Activated CD8-positive, alpha-beta memory T cell treated with anti-CD3 and anti-CD28 coated beads, Interleukin-2, amount 10 ng/mL, durations not matched to agents 7 days and 5 days (primary cell): ENCODE measurements at places on chromosomes 2 and 18.

GRCh38 chr2:222959358-222959757, 92.6 kb upstream of the KCNE4 start:
- no peaks in the 10 kb centered on the region for H3K4me1 ChIP-seq
- no peak overlapping the region for H3K4me3 ChIP-seq
- peaks cover 28% of the 10 kb centered on the region for H3K27me3 ChIP-seq
- H3K27ac ChIP-seq = no peak overlapping the region

- H3K36me3 ChIP-seq = peaks cover 1% of the 10 kb centered on the region
- H3K4me3 ChIP-seq = no peak overlapping the region
- no peak overlapping the region for H3K27ac ChIP-seq
These were observed 50.7 kb downstream of the SFXN5 start for GRCh38 chr2:73020657-73021370.

GRCh38 chr2:88844960-88845359, 153.5 kb downstream of the RPIA start:
- peaks cover 56% of the 10 kb centered on the region for H3K27me3 ChIP-seq
- H3K27ac ChIP-seq = no peak overlapping the region
- H3K36me3 ChIP-seq = no peaks in the 10 kb centered on the region
- no peak overlapping the region for H3K4me3 ChIP-seq

- no peak overlapping the region for H3K27ac ChIP-seq
- peaks cover 42% of the 10 kb centered on the region for H3K36me3 ChIP-seq
- peaks cover 9% of the 10 kb centered on the region for H3K4me1 ChIP-seq
- no peak overlapping the region for H3K4me3 ChIP-seq
These were observed 66.0 kb downstream of the RAB10 start for GRCh38 chr2:26099933-26100332.

DNA sequence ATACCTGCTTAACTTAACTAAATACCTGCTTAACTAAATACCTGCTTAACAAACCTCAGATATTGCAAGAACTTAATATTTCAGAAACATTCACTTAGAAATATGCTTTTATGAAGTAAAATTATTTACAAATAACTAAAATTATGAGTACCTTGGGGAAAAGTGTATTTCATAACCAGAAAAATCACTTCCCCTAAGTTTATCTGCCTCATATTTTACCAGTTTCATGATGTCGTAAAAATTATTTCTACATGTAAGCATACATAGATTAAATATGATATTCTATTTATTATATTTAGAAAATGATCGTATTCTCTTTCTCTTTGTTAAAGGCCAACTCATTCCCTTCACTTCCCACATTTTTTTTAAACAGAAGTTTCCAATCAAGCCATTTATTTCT, 41.5 kb upstream of the DSC1 start:
- no peaks in the 10 kb centered on the region for H3K27me3 ChIP-seq
- no peaks in the 10 kb centered on the region for H3K36me3 ChIP-seq
- H3K4me3 ChIP-seq = no peak overlapping the region
- no peak overlapping the region for H3K27ac ChIP-seq
- no peaks in the 10 kb centered on the region for H3K4me1 ChIP-seq
